ENCODE measurements at places on chromosomes 6 and 20.

- DNase-seq: no peak
Measured at GRCh38 chr20:20814685-20815084, 102.2 kb upstream of the RALGAPA2 start.

- peak; percentile 22 for DNase-seq
Measured at GRCh38 chr6:135280375-135281136, 99.4 kb downstream of the MYB start.

DNA sequence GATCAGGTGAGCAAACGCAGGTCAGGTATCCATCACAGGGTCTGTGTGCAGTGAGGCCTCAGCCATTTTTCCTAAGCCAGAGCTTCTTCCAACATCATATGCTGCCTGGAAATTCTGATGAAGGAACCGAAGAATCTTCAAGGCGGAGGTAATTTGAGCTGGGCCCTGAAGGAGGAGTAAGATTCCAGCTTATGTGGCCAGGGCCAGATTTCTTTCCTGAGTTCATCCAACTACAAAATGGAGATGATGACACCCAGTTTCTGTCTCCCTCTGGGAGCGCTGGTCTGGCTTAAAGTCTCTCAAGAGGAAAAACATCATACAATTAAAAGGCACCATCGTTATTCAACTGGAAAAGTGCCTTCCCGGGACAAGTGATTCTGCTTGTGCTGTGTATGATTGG is 6.9 kb upstream of the MANBAL start:
- no peak for DNase-seq

DNA sequence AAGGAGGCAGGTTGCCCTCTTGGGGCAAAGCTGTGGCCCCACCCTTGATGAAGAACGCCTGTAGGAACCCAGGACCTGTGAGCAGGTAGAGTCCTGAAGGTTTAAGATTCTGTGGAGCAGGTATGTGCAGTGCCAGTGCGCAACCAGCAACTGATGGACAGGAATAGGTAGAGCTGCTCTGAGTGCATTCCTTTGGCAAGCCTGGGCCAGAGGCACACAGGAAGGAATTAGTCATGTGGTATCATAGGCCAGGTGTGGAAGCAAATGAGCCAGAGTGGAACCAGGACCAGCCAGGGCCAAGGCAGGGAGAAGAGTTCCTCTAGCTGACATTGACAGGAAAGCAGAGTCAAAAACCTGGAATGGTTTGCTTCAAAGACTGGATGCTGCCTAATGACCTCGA is 1.4 kb upstream of the KHDC1 start:
- DNase-seq: no peak

GRCh38 chr6:5679270-5679669 is 327.5 kb downstream of the NRN1 start:
- DNase-seq: no peak

GRCh38 chr6:161085246-161085645 is 93.7 kb downstream of the MAP3K4 start:
- DNase-seq: no peak

- DNase-seq: no peak
Measured at GRCh38 chr6:122072014-122072647, 327.3 kb upstream of the HSF2 start.

DNA sequence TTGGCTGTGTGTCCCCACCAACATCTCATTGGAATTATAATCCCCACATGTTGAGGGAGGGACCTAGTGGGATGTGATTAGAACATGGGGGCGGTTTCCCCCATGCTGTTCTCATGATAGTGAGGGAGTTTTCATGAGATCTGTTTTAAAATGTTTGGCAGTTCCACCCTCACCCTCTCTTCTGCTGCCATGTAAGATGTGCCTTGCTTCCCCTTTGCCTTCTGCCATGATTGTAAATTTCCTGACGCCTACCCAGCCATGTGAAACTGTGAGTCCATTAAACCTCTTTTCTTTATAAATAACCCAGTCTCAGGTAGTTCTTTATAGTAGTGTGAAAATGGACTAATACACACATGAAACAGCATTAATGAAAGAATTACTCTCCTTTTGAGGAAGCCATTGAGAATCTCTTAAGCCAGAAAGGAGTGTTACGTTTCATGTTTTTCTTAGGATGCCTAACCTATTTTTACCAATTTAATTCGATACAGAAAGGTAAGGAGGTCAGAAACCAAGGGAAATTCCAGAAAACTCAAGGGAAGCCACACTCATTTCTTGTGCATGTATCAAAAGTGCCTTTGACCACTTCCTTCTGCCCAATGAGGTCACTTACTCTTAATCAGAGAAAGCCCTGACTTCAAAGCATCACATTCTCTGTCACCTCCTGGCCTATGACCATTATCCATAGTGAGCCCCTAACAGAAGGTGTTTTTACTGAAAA is 24.7 kb upstream of the HINT3 start:
- DNase-seq: no peak

GRCh38 chr20:44412402-44413144 is 57.1 kb downstream of the HNF4A start:
- no peak for DNase-seq

- no peak for DNase-seq
Measured at GRCh38 chr6:151370509-151371078, 20.8 kb downstream of the ZBTB2 start.

DNA sequence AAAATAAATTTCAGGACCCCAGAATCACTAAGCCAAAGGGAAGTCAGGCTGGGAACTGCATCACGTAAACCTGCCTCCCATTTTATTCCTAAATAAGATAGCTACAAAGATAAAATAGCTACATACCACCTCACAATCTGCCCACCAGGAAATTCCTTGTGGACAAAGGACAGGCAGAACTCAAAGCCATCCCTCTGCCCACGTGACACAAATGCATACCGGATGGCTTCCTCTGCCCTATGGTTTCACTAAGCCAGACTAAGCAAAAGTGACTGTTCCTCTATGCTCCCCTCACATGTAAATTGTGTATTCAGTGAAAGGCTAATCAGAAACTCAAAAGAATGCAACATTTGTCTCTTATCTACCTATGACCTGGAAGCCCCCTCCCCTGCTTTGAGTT is 15.0 kb downstream of the MBOAT1 start:
- DNase-seq: no peak

DNA sequence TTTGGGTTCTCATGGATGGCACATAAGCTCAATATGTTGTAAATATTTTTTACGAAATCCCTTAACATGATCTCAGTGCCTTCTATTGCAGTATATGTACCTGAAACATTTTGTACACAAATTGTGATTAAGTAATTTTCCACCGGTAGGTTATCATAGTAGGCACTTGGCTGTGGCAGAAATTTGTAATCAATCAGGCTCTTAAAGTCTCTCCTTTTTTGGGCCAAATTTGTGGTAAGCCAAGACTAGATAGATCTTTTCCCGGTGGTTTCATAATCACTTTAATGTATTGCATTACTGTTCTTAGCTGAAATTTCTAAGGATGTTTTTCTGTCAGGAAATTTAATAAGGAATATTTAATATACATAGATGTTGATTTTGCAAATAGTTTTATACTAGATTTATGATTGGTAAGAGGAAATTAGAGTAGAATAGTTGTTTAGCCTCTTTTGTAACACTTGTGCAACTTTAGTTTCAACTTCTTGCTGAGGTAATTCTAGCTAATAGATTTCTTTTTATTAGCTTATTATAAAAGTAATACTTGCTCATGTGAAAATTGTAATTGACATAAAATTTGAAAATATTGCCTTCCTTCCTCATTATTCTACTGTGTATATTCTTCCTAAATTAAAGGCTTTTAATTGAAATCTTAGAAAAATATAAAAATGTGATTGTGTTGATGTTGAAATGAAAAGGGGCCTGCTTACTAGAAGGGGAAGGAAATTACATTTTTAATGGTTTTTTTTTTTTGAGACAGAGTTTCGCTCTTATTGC is 3.2 kb downstream of the PCMT1 start:
- DNase-seq: no peak

DNA sequence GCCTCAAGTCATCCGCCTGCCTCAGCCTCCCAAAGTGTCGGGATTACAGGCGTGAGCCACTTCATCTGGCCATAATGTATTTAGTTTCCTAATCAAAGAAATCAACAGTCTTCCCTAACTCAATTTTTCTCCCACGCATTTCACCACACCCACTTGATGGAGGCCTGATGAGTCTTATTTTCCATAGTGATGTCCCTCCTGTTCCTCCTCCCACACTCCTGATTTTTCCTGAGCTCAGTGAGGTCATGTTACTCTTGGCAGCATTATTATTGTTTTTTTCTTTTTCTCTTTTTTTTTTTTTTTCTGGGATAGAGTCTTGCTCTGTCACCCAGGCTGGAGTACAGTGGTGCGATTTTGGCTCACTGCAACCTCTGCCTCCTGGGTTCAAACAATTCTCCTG is 8.9 kb downstream of the ABRACL start:
- DNase-seq: no peak
